ENCODE measurements at places on chromosomes 2 and 18.
A peak's percentile ranks its signal among the peaks of the same experiment; 100 is the strongest.

GRCh38 chr2:152609699-152610098, 107.6 kb downstream of the PRPF40A start:
- DNase-seq = no peak

GRCh38 chr18:32552421-32553030, 81.8 kb upstream of the GAREM1 start:
- peak; percentile 33 for DNase-seq

- peak; percentile 0 for DNase-seq
Measured at GRCh38 chr2:99101697-99102096, 39.8 kb upstream of the C2orf15 start.

DNA sequence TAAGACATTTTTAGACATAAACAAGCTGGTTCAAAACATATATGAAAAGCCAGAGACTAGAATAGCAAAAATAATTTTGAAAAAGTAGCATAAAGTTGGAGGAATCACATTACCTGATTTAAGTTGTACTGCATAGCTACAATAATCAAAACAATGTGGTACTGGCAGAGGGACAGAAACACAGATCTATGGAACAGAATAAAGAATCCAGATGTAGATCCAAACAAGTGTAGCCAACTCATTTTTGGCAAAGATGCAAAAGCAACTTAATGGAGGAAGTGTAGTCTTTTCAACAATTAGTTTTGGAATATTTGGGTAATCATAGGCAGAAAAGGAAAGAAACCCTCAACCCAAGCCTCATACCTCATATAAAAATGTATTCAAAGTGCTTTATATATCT, 278.7 kb upstream of the ZNF521 start:
- DNase-seq = no peak

GRCh38 chr18:13464432-13465123, 246.0 kb downstream of the LDLRAD4 start:
- DNase-seq = peak; percentile 66

GRCh38 chr2:159051133-159051532, 82.7 kb downstream of the TANC1 start:
- DNase-seq = no peak

- peak; percentile 62 for DNase-seq
Measured at GRCh38 chr2:195021711-195022507, 635.1 kb upstream of the SLC39A10 start.

- DNase-seq = no peak
Measured at GRCh38 chr2:150690870-150691269, 203.4 kb upstream of the RND3 start.

- peak; percentile 36 for DNase-seq
Measured at GRCh38 chr2:224155896-224156295, 116.8 kb upstream of the SERPINE2 start.

DNA sequence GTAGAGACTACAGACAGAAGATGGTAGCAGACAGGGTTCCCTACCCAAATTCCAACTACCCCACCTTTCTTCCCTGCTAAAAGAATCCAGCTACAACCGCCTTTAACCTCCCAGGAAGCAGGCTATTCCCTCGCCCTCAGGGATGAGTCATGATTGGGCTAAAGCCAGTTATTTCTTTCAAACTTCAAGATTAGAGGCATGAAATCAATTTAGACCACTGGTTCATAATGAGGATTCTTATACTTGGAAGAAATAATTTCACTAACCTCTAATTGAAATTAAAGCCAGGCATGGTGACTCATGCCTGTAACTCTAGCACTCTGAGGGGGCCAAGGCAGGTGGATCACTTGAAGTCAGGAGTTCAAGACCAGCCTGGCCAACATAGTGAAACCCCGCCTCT, 20.0 kb downstream of the TRIP12 start:
- peak; percentile 5 for DNase-seq
